NCI-H510A (cell line): ENCODE measurements at places on chromosomes 16 and 17.

DNA sequence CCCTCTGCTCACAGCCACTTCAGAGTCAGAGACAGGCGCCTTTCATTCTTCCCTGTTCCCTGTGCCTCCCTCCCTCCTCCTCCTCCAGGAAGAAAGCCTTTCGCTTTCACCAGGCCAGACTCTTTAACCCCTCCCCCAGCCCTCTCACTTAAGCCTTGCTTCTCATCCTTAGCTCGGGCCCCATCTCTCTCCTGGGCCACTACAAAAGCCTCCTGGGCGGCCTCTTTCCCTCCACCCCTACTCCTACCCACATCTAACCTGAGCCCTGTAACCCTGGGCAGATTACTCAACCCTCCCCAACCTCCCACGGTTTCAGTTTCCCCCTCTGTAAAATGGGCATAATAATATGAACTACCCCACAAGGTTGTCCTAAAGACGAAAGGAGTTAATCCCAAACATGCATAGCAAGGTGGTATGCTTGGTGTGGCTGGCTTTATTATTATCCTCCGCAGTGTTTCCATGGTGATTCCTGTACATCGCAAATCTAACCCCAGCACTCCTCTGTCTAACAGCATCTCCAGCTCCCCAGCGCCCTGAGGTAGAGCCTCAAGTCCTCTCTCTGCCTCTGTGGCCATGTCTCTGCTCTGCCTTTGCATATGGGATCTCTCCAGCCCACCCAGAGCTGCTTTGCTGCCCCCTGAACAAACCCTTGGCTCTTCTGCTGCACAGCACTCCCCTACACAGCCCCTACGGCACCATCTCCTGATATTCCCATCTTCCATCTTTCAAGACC is 17.7 kb downstream of the PIMREG start:
- DNase-seq: no peak

DNA sequence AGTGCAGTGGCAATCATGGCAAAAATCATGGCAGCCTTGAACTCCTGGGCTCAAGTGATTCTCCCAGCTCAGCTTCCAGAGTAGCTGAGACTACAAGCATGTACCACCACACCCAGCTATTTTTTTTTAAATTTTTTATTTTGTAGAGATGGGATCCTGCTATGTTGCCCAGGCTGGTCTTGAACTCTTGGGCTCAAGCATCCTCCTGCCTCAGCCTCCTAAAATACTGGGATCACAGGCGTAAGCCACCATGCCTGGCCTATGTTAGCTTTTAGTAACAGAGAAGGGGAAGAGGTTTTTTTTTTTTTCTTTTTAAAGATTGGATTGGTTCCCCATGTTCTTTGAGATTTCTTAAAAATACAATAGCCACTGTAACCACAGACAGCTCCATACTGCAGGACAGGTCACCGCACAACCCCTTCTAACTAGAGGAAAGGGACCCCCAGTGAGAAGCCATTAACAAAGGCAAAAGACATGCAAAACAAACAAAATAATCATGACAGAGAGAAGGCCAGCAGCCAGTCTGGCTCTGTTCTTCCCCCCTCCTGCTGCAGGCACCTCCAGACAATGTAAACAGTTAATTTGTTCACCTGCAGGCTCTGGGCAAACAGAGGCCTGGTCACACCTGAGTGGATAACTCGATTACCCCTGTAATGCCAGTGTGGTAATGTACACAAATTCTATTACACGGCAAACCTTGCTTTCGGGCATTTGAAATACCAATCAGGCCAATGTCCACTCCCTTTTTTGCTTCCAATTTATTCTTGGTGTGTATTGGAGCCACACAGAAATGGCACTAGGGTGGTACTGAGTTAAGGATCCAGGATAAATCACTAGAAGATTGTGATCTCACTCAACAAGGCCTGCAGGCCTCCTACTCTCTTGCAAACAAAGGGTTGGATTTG is 52.9 kb downstream of the SNX11 start:
- peak; percentile 100 for DNase-seq

DNA sequence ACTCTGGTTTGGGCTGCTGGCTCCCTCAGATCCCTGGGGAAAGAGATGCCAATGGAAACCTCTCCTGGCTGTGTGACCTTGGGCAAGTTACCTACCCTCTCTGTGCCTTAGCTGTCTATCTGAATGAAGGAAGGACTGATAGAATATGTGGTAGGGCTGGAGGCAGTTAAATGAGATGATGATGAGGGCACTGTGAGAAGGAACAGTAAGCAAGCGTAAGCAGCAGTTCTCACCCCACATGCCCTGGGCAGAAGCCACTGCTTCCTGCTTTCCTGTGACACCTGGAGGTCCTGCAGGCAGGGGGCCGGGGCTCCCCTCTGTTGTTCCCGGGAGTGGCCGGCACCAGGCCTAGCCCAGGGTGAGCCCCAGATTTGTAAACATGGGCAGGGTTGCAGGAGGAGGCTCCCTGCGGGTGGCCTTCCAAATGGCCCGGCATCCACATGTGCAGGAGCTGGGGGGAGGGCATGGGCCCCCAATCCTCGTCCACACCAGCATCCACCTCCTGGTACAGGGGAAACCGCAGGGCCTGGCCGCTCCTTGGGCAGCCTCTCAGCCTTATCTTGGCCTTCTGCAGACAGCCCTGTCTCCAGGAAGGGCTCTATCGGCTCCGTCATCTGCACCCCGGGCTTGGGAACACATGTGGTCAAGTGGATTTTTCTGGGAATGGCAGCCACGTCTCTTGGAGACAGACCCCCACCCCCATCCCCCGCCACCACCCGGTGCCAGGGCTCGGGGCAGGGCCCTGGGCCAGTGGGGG is 235.6 kb upstream of the GSE1 start:
- no peak for DNase-seq

- no peak for DNase-seq
Measured at GRCh38 chr17:64174686-64175456, 44.9 kb upstream of the ERN1 start.

DNA sequence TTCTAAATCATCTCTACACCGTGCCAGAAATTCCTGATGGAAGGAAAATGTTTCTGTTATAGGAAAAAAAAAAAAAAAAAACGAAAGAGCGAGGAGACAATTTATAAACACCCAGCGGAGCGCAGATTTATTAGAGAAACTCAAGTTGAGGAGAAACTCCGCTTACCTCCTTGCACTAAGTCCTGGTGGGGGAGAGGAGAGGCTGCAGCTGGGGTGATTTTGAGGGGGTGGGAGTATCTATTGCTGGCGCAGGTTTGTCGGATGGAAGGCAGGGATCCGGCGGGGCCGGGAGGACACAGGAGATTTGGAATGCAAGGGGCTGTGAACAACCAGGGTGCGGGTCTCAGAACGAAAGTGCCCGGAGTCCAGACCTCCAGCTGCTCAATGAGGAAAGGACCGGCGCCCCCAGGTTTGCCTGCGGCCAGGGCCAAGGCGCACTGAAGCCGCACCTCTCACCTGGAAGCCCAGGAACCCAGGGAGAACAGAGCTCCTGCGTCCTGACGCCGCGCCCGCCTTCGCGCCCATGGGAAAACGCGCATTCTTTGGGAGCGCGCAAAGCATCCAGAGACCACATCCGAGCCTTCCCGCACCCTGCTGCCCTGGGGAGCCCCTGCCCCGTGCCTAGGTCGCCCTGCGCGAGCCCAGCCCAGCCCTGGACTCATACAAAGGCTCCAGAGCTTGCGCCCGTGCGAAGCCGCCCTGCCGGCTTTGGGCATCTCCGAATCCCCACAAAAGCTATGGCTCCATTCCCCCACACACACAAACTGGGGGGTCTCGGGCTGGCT is 2.6 kb upstream of the HOXB8 start:
- no peak for DNase-seq

DNA sequence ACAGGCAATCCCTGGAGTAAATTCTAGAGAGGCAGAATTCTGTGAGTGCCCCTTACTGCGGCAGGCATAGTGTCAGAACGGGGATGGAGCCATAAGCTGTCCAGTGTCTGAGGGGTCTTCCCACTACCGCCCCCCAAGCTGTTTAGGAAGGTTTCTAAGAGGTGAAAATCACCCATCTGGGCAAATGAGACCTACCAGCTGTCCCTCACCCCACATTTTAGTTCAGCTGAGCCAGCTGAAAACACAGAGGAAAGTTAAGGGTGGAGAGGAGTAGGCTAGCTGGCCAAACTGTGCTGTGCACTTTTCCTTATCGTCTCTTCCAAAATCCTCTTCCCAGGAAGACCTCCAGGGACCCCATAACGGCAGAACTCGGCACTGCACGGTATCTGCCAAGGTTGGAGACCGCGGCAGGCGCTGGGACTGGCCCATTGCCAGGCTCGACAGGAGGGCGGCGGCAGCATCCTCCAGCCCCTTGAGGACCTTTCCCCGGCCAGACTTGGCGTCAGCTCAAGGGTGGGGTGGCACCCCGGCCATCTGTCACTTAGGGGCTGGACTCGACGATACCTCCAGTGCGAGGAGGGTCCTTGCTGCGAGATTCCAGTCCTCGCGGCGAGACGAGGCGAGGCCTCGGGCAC is 955 bp downstream of the ACLY start:
- DNase-seq: peak; percentile 39

DNA sequence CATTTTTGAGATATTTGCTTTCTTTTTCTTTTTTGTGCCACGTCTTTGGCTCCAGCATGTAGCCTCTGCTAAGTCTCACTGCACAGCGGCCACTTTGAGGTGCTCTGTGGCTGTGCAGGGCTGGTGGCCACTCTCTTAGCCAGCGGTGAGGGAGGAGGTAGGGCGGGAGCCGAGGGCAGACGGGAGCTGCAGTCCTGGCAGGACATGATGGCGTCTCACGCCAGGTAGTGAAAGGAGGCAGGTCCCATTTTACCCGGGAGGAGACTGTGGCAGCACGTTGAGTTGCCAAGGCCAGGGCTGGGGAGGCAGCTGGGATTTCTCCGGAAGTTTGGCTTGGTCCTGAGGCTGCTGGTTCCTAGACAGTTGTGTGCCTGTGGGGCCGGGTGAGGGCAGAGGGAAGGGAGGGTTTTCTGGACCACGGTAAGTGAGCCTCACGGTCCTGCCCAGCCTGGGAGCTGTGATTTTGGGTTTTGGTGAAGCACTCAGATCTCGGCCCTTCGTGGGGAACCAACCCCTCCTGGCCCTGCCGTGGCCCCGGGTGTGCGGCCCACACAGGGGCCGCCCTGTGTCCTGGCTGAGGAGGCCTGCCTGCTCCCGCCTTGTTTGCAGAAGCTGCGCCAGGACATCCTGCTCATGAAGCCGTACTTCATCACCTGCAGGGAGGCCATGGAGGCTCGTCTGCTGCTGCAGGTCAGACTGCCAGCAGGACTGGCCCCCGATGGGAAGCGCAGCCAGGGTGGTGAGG is 14.4 kb downstream of the DEF8 start:
- no peak for DNase-seq

DNA sequence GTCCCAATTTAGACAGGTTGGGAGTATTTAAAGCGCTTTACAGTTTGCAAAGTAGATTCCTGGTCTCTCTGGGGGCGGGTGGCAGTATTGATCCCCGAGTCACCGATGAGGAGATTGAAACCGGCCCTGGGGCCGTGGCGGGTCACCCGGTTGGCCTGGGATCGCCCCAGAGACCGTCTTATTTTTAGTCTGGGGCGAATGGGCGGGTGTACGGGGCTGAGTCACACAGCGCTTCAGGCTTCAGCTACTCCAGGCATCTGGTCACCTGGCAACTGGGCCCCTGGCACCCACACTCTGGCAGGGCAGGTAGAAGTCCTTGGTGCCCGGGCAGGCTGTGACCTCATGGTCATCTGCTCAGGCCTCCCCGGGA is 669 bp downstream of the MIEF2 start:
- no peak for DNase-seq

DNA sequence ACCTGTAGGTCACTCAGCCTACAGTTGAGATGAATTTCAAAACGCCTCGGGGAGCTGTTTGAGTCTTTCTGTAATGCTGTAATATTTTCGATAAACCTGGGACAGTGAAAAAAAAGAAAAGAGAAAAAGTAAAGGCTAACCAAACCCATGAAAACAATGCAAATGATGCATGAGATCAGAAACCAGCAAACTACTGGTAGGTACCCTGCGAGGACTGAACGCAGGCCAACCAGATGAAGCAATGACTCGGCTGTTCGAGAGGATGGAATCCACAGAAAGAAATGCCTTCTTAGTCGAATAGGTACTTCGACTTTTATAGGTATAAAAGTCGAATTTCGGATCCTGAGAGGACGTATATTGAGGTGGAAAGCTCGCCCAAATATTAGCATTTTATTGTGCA is 509 bp upstream of the ATAD5 start:
- DNase-seq: no peak

GRCh38 chr17:18110636-18111145 is 2.1 kb downstream of the MYO15A start:
- no peak for DNase-seq
